AG09309 (cell line): ENCODE measurements at places on chromosomes 7 and 10.
A peak's percentile ranks its signal among the peaks of the same experiment; 100 is the strongest.

DNA sequence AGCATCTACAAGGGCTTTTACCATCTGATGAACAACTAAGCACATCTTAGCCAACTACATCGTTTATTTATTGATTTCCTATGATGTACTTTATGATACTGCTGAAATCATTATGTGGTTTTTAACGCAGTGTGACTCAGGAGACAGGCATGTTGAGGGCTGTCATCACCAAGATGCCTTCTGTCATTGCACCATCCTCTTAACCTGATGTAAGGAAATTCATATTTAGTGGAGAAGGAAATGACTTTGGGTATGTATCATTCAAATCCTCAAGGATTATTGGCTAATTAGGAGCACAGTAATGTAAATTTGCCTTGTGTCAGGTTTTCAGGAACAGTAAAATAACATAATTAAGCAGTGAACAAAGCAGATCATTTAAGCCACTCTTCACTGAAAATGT is 138.5 kb upstream of the MGMT start:
- DNase-seq, result no peak

- DNase-seq, result no peak
These were observed 64.9 kb downstream of the DNMBP start for GRCh38 chr10:99944860-99945259.

DNA sequence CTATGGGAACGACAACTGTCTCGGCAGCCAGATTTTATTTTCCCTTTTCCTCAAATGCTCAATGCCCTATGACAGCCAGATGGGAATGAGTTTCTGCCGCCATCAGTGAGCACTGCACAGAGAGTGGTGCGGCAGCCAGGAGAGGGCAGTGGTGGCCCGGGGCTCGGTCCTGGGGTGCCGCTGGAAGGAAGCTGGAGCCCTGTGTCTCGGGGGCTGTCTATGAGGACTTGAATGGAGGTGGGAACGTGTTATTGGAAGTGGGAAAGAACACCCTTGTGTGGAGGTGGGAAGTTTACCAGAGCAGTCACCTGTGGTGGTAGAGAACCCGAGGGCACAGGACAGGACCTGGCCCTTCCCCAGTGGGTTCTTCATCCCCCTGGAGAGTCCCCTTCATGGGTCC is 35.8 kb downstream of the JAKMIP3 start:
- no peak for DNase-seq

DNA sequence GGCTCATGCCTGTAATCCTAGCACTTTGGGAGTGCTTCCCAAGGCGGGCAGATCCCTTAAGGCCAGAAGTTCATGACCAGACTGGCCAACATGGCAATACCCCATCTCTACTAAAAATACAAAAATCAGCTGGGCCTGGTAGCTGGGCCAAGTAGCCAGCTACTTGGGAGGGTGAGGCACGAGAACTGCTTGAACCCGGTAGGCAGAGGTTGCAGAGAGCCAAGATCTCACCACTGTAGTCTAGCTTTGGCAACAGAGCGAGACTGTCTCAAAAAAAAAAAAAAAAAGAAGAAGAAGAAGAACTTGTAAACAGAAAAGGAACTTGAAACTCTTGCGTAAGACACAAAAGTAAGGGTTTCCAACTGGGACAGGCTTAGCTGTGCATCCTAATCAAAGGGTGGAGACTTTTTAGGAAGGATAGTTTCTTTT is 5.6 kb upstream of the IFIT2 start:
- peak; percentile 52 for DNase-seq

DNA sequence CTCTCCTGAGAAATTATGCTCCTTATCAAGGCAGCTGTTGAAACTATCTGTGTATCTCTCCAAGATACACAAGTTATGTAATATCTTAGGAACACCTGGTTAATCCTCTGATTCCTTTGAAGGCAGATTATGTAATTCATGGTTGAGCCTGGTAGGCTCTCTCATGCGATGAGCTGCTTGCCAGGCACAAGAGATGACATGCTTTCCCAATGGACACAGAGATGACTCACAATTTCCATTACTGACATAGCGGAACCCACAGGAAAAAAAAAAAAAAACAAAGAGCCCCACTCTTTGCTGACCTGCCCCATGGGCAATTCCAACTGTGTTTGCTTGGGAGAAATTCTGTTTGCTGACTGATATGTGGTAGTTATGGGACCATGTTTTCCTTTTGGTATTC is 736.4 kb upstream of the PHF14 start:
- no peak for DNase-seq

DNA sequence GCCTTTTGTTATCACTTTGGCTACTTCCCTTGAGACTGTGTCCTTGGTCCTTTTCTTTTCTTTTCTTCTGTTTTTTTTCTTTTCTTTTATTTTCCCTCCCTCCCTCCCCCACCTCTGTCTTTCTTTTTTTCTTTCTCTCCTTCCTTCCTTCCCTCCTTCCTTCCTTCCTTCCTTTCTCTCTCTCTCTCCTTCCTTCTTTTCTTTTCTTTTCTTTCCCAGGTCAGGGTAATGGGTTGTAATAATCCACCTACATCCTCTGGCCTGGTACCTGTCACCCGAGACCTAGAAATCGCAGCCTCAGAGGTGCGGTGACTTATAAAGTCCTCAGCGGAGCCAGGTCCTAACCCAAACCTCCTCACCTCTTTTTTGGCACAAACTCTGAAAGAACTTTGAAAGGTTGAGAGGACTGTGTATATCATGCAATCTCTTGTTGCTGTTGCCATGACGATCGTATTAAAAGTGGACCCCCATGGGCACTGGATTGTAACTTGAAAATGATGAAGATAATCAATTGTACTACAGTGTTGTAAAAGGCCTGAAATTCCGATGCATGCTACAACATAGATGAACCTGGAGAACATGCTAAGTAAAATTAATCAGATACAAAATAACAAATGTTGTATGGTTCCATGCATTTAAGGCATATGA is 140.7 kb upstream of the AGK start:
- no peak for DNase-seq

DNA sequence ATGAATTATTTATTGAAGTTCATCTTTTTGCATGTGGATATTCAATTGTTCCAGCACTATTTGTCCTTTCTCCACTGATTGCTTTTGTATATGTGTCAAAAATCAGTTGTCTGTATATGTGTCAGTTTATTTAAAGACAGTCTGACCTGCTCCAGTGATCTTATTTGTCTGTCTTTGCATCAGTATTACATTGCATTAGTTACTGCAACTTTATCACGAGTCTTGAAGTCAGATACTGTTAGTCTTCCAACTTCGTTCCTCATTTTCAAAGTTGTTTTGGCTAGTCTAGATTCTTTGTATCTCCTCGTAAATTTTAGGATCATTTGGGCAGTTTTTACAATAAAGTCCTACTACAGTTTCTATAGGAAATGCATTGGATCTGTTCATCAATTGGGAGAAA is 166.4 kb downstream of the CELF2 start:
- DNase-seq, result no peak

DNA sequence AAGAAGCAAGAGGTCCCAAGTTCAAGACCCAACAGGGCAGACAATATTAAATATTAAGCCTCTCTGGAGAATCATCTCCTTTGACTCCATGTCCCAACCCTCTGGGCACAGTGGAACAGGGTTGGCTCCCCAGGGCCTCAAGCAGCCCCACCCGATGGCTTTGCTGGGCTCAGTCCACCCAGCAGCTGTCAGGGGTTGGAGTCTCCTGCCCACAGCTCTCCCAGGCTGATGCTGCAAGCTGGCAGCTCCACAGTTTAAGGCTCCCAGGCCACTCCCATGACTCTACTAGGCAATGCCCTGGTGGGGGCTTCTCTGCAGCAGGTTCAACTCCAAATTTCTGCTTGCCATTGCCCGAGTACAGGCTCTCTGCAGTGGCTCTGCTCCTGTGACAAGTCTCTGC is 55.1 kb downstream of the LARP4B start:
- no peak for DNase-seq

- DNase-seq, result no peak
These were observed 118.2 kb downstream of the ST7 start for GRCh38 chr7:117071551-117071950.

- no peak for DNase-seq
These were observed 936 bp upstream of the REPIN1 start for GRCh38 chr7:150367677-150368095.

GRCh38 chr7:154975984-154976383 is 26.9 kb downstream of the PAXIP1 start:
- DNase-seq, result no peak

GRCh38 chr7:131517218-131517923 is 39.1 kb downstream of the PODXL start:
- DNase-seq, result no peak

DNA sequence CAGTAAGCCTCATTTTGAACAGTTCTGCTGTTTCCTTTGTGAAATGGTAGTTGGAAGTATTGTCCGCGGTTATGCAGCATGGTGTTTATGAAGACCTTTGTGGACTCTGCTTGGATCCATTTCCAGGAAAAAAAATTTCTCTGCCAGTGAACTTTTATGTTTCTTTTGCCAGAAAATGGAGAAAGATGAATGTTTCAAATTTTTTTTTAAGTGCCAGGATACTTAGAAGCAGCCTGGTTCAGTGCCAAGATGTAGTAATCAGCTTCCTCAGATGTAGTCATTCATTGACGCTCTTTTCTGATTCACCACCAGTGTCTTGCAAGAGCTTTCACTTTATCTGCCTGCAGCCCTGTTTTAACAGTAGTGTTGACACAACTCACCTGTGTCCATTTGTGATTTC is 258.2 kb downstream of the SDK1 start:
- DNase-seq, result no peak

- no peak for DNase-seq
These were observed 143.5 kb downstream of the ADCY1 start for GRCh38 chr7:45717537-45718235.

- no peak for DNase-seq
These were observed 90.8 kb downstream of the FOXL3 start for GRCh38 chr7:380711-381210.

DNA sequence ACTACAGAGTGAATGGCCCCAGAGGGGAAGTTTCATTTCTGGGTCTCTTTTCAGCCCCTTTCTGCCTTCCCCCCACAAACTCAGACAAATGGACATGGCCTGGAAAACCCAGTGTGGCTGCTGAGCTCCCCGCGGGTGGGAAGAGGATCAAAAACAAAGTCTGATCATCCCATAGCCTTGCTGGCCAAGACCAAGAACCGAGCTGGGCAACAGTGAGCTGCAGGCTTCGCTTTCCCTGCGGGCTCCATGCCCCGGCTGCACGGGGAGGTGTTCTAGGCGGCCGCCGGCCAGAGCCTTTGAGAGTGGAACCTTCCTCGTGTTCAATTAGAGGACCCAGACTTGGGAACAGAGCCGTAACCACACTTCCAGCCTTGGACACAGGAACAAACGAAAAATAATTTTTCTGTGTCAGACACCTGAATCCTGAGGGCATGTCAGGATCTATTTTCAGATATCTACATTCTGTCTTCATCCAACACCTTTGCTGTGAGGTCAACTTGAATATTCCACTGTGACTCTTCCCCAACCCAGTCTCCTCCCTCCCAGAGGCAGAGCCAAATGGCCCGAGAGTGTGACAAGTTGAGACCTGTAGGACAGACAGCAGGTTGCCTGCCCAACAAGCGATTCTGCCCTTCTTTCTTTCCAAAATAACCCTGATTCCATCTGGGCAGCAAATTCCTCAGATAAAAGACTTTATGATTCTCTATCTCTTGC is 26.0 kb downstream of the WDR86 start:
- no peak for DNase-seq
